ENCODE measurements at places on chromosomes 7 and 10.
A peak's percentile ranks its signal among the peaks of the same experiment; 100 is the strongest.

- DNase-seq, result no peak
These were observed 4.3 kb downstream of the MYO1G start for GRCh38 chr7:44974549-44974948.

- DNase-seq, result no peak
These were observed 592 bp upstream of the PIK3CG start for GRCh38 chr7:106864298-106865081.

DNA sequence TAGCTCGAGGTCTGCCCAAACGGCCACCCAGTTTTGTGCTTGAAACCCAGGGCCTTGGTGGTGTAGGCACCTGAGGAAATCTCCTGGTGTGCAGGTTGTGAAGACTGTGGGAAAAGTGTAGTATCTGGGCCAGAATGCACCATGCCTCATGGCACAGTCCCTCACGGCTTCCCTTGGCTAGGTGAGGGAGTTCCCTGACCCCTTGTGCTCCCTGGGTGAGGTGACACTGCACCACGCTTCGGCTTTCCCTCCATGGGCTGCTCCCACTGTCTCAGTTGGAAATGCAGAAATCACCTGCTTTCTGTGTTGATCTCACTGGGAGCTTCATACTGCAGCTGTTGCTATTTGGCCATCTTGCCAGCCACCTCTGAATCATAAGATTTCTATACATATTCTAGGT lies 62.4 kb upstream of the CDK6 start:
- DNase-seq, result no peak

DNA sequence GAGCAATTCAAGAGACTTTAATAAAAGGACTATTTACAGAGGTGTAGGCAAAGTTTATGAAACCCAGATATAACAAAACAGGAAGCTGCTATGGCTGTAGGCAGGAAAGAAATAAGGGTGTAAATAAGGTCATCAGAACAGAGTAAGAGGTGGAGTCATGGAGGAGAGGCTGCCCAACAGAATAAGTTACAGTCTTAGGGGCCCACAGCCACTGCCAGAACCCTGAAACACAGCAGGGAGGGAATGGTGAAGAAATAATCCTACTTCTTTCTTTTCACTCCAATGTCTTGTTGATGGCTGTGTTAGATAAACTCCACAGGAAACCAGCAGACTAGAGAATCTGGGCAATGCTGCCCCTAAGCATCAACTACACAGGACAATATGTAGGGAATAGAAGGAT lies 155.8 kb upstream of the TAC1 start:
- no peak for DNase-seq

DNA sequence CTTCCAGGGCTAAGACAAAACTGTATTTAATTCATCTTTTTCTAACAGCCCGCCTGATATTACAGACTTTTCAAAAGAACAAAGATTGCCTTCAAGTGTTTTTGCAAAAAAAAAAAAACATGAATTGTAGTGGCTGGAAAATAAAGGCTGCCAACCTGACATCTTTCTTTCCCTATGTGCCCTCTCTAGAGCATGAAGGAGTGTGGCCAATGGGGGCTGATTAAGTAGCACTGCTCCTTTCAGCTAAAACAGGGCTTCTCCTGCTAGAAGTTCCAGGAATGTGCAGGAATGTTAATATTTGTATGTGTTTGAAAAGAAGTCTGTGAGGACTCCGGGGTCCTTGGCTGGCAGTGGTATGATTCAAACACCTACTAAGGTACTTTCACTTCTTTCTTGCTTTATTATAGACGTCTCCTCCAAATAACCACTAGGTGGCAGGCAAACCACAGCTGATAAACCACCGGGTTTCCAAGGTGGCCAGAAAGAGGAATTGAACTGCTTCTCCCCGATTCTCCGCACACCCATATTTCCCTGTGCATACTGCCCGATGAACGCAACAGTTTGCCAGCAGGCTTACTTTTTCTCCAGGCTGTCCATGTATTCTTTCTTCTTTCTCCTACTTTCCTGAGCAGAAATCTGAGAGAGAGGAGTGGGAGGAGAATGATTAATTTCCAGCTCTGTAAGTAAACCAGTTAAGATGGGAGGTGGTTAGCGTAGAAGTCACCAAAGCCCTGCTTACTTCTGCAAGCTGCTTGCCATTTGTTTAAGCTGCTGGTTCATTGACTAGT lies 56.8 kb upstream of the DGKI start:
- DNase-seq, result no peak

GRCh38 chr10:3325954-3326750 lies 153.6 kb upstream of the PITRM1 start:
- no peak for DNase-seq

- DNase-seq, result no peak
These were observed 127.1 kb upstream of the AOAH start for GRCh38 chr7:36851382-36851781.

DNA sequence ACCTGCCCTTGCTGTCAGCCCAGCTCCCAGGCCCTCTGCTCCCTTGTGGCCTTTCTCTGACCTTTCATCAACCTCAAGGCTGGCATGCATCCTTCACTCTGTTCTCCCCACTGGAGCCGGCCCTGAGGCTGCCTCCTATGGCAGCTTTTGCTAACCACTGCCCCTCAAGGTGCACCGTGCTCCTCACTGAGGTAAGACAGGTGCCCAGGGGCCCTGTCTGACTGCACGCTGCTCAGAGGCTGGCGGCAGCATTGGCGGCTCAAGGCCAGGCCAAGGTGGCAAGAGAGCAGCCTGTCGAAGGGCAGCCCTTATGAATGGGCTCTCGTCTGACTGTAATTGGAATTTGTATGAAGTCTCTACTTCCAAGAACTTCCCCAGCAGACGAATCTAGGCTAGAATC lies 172.6 kb downstream of the ZNF248 start:
- no peak for DNase-seq

DNA sequence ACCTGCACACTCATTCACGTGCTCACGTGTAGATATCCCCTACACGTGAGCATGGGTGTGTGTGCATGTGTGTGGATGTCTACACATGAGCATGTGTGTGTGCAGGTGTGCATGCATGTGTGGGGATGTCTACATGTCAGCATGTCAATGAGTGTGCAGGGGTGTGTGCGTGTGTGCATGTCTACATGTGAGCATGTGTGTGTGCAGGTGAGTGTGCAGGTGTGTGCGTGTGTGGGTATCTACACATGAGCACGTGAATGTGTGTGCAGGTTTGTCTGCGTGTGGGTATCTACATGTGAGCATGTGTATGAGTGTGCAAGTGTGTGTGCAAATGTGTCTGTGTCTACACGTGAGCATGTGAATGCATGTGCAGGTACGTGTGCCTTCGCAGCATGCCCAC lies 274.8 kb downstream of the PTPRN2 start:
- DNase-seq, result peak; percentile 43

DNA sequence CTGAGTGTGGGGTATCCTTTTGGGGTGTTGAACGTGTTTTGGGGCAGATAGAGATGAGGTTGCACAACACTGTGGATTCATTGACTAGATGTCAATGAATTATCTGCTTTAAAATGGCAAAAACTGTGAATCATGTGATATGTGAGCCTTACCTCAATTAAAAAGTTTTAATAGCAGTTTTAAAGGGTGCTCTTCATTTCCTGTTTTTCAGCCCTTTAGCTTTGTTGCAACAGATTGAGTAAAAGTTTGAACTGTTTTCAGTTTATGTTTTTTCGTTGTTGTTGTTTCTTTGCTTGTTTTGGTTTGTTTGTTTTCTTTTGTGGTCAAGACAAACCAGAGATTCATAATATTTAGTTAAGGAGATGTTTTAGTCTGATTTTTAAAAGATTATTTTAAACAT lies 9.4 kb downstream of the TAS2R41 start:
- no peak for DNase-seq

GRCh38 chr7:646487-646886 lies 80.0 kb upstream of the DNAAF5 start:
- DNase-seq, result no peak

GRCh38 chr7:132871419-132871818 lies 210.5 kb downstream of the CHCHD3 start:
- no peak for DNase-seq

DNA sequence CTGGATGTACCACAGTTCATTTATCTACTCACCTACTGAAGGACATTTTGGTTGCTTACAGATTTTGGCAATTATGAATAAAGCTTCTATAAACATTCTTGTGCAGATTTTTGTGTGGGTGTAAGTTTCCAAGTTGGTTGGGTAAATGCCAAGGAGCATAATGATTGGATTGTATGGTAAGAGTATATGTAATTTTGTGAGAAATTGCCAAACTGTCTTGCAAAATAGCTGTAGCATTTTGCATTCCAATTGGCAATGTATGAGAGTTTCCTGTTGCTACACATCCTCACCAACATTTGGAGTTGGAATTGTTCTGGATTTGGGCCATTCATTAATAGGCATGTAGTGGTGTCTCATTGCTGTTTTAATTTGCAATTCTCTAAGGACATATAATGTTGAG lies 33.9 kb upstream of the HYAL4 start:
- no peak for DNase-seq

GRCh38 chr7:88046839-88047573 lies 113.0 kb downstream of the ADAM22 start:
- no peak for DNase-seq

GRCh38 chr7:105319578-105319977 lies 69.1 kb downstream of the SRPK2 start:
- no peak for DNase-seq

DNA sequence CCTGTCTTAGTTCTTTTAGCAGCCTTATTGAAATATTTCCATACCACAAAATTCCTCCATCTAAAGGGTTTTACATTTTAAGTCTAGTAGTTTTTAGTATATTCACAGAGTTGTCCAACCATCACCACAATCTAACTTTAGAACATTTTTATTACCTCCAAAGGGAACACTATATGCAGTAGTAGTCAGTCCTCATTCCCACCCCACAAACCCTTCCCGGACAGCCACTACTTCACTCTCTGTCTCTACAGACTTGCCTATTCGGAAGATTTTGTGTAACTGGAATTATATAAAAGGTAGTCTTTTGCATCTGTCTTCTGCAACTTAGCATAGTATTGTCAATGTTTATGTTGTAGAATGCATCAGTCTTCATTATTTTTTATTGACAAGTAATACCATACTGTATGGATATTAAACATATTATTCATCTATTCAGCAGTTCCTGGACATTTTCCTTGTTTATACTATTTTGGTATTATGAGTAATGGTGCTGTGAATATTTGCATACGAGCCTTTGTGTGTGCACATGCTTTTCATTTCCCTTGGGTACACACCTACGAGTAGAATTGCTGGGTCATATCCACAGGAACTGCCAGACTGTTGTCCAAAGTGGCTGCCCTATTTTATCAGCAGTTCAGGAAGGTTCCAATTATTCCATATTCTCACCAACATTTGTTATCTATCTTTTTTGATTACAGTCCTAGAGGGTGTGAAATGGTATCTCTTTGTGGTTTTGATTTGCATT lies 60.9 kb upstream of the LANCL2 start:
- DNase-seq, result no peak

- DNase-seq, result no peak
These were observed 7.3 kb downstream of the LRRN3 start for GRCh38 chr7:111098011-111098925.

DNA sequence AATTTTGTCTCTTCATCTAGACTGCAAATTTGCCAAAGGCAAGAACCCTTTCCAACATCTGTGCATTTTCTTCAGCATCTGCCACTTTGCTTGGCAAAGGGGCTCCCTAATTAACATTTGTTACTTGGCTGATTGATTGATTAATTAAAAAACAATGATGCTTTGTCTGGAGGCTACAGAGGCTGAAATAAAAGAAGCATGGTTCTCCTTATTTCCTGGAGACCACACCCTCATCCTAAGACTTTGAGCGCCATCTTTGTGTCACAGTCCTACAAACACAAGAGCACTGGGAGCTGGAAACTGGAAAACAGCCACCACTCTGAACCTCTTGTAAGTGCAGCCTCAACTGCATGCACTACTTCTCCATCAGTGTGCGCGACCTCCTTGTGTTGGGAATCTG lies 189.2 kb downstream of the C7orf25 start:
- DNase-seq, result no peak

- DNase-seq, result no peak
These were observed 37.1 kb downstream of the MASTL start for GRCh38 chr10:27192284-27192683.

- DNase-seq, result no peak
These were observed 68.8 kb upstream of the INSIG1 start for GRCh38 chr7:155228894-155229293.

- DNase-seq, result no peak
These were observed 2.0 kb downstream of the CUL1 start for GRCh38 chr7:148700661-148701064.

GRCh38 chr10:90939648-90940047 lies 18.8 kb upstream of the ANKRD1 start:
- no peak for DNase-seq

DNA sequence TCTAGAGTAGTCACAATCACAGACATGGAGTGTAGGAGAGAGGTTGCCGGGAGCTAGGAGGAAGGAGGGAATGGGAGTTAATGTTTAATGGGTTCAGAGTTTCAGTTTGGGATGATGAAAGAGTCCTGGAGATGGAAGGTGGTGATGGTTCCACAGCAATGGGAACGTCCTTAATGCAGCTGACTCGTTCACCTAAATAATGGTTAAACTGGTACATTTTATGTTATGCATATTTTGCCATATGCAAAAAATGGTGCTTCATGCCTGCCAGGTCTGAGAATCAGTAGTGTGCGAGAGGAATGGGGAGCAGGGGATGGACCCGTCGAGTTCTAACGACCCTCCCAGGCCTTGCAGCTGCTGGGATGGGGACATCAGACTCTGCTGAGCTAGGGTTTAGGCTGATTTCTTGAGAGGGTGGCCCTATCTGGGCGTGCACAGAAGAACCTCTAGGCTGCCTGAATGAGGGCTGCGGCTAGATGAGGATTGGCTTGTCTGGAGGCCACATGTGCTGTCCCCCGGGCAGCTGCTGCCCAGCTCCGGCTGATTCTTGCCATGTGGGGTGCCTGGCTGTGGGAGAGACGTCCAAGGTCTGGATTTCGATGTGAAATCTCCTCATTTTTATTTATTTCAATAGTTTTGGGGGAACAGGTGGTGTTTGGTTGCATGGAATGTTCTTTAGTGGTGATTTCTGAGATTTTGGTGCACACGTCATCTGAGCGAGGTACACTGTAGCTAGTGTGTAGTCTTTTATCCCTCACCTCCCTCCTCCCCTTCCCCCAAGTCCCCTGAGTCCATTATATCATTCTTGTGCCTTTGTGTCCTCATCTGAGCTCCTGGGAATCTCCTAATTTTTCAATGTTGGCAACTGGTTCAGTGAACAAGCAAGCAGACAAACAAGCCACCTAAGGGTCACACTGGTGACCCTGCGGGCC lies 116.0 kb downstream of the GRK5 start:
- no peak for DNase-seq

DNA sequence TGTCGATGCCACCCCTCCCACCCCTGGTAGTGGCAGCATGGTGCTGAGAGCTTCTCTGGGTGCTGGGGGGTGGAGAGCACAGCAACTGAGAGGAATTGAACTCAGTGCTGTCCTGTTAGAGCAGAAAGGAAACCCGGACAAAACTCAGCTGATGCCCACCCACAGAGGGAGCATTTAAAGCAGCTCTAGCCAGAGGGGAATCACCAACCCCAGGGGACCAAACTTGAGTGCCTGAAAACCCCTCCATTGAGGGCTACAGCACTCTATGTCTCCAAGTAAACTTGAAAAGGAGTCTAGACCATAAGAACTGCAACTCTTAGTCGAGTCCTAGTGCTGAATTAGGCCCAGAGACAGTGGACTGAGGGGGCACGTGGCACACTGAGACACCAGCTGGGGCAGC lies 16.8 kb upstream of the FOXI2 start:
- DNase-seq, result no peak

Data from cardiac septum (tissue), 1 donor.